ENCODE measurements at places on chromosomes 3 and 15.

- no peak for DNase-seq
Measured at GRCh38 chr3:172608575-172608974, 85.3 kb upstream of the TNFSF10 start.

GRCh38 chr15:33126559-33127290, 67.8 kb downstream of the FMN1 start:
- DNase-seq = peak; percentile 91

GRCh38 chr3:8900869-8901268, 62.4 kb downstream of the RAD18 start:
- no peak for DNase-seq

DNA sequence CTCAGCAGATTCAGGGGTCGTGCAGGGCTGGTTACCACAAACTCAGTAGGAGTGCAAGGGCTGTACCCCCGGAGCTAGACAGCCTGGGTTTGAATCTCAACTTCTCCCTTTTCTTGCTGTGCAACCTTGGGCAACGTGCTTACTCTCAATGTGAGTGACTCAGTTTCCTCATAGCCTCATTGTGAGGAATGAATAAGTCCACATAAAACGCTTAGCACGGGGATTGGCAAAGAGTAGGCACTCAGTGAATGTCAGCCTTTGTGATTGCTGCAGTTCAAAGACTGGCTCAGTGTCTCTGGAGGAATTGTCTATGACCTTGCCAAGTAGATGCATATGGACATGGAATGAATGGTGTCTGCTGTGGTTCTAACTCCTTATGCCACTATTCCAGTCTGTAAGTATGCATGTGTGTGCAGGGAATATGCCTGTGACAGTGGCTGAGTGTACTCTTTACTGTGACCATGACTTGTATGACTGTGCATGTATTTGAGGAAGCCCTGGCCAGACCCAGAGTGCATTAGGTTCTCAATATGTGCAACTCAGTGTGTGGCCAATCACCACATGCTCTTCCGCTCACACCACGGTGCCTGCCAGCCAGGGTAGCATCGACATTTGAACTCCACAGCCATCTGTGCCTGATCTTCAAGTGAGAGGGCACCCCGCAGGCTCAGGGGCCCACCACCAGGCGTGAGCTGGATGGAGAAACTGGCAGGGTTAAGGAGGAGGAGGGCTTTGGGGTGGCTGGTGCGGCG, 900 bp upstream of the HYAL3 start:
- no peak for DNase-seq

DNA sequence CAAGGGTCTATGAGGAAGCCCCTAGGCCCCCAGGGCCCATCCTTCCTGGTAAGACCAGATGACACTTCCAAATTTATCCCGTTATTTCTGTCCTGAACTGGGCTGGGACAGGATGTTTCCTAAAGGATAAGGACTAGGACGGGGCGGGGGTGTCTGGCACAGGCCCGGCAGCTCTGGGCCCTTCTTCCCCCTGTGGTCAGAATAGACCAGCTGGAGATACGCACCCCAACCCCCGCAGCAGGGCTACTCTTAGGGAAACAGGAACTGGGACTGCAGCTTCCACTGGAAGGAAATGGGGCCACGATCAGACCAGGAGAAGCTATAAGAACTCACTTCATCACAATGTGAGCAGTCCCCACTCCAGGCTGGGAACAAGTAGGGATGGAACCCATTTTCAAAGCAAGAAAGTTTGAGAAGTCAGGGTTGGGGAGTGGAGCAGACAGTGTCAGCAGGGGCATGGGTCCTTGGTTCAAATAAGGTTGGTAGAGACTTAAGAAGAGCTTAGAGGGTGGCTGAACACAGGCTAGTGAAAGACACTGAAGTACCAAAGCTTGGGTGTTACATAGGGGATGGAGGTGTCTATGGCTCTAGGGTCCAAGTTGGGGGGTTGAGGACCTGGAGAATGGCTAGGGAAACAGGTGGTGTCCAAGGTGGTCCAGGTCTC, 1.1 kb downstream of the NCKIPSD start:
- DNase-seq = no peak

DNA sequence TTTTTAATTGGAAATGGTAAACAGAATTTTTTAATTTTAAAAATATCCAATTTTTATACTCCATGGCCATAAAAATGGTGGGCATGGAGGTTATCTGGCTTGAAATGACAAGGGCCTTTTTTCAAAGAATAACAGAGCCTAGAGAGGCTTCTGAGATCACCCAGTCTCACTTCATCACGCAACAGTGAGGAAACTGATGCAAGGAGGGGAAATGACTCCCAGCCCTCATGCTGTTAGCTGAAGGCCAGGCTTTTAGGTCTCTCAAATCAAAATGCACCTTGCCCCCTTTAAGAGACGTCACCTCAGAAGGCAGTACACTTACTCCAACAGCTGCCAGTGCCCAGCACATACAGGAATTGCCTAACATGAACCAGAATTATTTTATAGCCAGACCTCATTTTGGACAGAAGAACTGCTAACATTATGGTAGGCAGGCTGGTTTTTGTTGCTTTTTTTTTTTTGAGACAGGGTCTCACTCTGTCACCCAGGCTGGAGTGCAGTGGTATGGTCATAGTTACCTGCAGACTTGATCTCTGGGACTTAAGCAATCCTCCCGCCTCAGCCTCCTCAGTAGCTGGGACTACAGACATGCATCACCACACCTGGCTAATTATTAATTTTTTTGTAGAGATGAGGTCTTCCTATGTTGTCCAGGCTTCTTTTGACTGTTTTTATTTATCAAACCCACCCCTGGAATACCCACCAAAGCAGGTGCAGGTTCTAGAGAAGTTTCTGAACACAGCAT, 9.1 kb downstream of the RAB43 start:
- no peak for DNase-seq

- no peak for DNase-seq
Measured at GRCh38 chr3:54977439-54977838, 49.6 kb upstream of the LRTM1 start.

- no peak for DNase-seq
Measured at GRCh38 chr3:35338186-35338585, 301.1 kb upstream of the ARPP21 start.

- no peak for DNase-seq
Measured at GRCh38 chr15:90750186-90750585, 33.0 kb downstream of the BLM start.

DNA sequence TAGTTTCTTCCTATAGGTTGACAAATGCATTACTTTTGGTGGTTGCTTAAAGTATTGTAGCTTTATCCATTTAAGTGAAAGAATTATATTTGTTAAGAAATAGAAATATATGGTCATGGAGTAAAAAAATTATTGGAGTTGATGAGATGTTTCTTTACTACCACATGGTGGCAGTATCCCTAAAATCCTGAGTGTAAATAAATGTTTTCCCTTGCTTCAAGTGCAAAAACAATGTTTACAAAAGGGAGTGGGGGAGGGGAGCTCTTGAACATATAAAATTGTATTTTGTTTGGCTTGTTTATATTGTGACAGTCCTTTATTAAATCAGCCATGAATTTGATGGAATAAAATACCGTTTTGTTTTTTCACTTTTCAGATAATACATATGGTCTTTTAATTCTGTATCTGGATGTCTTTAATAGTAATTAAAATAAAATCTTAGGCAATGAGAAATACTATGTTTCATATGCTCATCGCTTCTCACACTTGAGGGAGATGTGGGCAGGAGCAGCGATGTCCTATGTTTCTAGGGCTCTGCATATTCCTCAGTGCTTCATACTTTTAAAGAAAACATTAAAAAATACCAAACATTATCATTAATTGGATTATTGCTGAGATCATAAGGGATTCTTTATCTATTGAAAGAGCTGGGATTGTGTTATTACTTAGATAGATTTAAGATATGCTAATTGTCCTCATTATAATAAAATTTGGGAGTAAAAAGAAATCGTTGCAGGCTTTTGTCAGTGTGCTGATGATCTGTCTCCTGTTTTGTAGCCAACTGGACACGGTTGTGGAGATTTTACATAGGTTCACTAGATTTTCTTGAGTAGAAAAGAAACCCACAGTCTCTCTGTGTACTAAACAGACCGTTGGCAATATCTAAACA, 349.7 kb downstream of the TUSC7 start:
- peak; percentile 51 for DNase-seq

DNA sequence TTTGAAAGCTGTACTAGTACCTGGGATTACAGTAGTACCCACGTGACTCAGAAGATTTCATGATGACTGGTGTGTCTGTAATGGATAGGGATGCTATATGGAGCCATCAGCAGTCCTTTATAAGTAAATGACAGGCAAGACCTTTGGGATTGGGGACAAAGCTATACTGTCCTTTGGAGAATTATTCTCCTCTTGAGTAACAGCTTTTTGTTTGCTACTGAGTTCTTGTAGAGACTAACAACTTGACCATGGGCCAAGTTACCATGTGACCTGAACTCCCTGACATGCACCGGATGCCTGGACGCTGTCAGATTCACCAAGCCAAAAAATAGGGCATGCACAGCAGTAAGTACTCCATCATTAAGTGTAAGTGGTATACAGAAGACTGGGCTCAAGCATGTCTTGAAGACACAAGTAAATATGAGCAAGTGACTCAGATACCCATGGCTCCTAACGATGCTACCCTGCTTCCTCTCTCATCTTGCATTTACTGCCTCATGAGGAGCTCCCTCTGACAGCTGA, 12.9 kb downstream of the SEC11A start:
- DNase-seq = peak; percentile 17

DNA sequence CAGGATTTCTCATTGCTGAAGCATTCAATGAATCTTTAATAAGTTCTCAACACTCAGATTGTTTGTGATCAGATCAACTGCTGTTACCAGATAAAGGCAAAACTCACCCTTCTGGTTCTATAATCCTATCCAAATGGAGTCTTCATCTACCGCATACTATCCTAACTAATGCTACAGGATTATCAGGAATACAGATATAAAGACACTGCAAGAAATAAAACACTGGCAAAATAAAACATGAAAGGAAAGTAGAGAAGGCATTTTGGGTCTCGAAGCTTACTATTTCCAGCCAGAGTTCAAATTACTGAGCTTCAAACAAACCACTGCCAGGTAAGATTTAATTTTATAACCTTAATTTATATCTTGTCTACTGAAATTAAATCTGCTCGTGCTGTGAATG, 524 bp downstream of the CHRM5 start:
- DNase-seq = no peak

DNA sequence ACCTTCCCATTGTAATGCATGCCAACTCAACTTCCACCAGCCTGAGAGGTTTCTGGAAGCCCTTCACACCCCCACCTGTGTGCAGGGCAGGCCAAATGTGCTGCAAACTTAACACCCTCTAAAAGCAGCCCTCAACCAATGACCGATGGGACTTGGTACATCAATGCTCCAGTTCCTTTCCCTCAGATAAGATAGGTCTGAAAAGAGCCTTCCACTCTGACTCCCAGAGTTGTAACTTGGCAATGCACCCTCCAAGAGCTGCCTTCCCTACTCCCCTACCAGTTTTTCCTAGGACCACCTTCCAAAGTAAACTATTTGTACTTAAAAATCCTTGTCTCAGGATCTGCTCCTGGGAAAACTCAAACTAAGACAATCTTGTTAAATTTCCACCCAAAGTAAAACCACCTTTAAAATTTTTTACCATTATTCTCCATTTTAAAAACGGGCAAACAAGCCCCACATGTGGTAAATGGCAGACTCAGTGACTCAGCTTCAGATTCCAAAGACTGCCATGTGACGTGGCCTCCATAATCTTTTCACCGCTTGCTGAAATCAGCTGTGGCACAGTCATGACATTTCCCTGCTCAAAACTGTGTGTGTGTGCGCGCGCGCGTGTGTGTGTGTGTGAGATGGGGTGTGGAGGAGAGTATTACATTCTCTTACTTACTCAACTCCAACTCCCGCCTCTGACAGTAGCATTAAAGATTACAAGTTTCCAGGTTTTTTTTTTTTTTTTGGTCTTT, 17.2 kb downstream of the RASGRP1 start:
- DNase-seq = no peak

- peak; percentile 25 for DNase-seq
Measured at GRCh38 chr3:141530415-141530768, 43.6 kb downstream of the RASA2 start.

DNA sequence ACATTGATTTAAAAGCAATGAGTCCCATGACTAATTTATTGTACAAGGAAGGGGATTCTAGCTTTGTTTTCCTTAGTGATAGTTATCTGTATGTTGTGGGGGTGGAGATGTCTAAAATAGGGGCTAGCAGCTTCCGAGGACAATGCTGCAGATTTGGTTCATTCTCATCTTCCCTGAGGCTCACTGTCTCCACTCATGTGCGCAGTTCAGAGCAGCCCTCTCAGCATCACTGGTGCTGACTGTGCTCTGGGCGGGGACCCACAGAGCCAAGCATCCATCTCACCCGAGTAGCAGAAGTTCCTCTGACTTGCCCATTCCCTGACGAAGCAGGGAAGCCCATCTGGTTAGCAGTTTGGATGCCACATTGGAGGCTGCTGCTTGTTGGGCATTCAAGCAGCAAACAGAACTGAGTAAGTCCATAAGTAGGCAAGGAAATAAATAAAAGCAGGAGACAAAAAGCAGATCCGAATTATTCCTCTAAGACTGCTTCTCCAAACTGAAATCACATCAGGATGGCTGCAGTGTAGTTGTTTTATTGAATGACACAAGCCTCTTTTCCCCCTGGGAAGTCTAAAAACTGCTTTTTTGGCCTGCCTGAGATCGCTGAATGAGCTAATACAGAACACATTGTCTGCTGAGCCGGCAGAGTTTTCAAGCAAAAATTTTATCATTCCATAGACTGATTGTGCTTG, 27.5 kb downstream of the RARB start:
- peak; percentile 93 for DNase-seq

- DNase-seq = no peak
Measured at GRCh38 chr15:83474578-83474977, 27.4 kb downstream of the SH3GL3 start.

DNA sequence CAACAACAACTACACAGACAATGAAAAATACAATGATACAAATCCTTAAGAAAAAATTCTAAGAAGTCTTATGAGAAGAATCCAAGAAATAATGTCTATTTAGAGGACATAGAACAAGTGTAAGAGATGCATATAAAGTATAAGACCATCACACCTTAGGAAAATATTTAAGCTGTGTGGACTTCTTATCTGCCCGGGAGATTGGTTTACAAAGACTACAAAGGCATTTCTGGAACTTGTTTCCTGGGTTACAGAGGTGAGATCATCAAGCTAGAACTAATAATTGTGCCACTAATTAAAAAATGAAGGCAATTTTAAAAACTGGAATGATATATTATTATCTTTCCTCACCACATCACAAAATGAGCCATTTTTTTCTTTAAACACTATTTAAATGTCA, 507.1 kb downstream of the GRM7 start:
- no peak for DNase-seq
